ENCODE measurements at places on chromosomes 6 and 20.

GRCh38 chr6:166937746-166938145 is 18.6 kb downstream of the RNASET2 start:
- DNase-seq = no peak

DNA sequence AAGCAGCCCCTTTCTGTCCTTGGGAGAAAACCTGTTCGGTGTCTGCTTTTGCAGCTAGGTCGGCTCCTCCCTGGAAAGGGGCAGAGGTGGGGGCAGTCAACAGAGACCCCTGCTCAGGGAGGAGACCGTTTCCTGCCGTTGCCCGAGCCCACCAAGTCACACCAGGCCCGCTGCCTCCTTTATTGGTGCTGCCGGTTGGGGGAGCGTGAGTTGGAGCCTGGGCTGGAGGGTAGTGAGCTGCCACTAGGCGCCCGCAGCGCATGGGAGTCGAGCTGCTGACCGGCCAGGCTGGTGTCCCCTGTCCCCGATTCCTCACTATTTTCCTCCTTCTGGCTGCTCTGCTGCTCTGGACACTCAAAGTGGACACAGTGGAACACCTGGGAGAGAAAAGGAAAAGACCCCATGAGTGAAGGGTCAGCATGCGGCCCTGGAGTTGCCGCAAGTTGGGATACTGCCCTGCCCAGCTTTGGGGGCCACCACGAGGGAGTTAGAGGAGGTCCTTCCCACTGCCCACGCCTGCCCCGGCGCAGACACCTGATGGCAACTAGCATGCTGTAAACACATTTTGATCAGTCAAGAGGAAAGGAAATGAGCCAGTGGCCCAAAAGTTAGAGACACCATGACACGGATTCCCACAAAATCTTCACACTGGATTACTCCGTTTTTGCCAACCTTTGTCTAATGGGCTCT is 355.4 kb downstream of the ZFAND3 start:
- no peak for DNase-seq

- DNase-seq = no peak
Observed at GRCh38 chr6:74256781-74257180, 560.8 kb downstream of the CD109 start.

DNA sequence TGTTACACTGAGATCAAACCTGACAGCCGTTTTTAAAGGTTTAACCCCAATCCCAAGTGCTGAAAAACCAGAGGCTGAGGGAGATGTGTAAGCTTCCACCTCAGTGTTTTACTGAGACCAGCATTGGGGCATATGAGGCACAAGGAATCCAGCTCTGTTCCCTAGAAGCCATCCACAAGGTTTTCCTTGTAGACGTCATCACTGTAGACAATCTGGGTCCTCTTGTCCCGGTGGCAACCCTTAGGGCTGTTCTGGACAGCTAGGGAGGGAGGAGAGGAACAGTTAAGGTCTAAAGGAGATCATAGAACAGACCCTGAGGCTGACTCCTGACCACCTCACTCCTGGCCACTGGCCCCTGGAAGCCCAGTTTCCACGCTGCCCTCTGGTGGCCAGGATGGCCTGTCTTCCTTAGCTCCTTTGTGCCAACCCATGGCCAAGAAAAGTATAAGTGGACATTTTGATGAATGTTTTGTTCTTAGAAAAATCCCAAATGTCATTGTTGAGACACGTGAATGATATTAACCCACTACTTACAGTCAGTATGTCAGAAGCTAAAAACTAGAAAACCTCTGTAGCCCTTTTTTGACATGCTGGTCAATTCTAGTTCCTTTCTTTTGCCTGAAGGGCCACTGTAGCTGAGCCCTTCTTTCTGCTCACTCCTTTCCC is 6.4 kb downstream of the CFB start:
- DNase-seq = no peak

DNA sequence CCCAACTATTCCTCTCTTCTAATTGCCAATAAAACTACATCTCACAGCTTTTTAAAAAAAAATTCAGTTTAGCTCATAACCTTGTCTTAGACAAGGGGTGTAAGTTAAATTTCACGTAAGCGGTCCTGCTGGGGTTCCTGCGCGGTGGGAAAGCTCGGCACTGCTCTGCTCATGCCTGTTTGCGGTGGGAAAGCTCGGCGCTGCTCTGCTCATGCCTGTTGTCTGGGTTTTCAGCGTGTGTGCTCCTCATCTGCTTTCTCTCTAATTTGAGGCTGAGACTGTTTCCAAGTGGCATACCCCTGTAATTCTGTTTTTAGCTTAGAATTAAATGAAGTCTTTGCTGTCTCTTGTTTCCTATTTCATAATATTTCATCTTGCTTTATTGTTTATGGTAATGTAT is 18.6 kb downstream of the ARID1B start:
- DNase-seq = no peak

- DNase-seq = no peak
Observed at GRCh38 chr20:18722371-18722770, 91.2 kb upstream of the SCP2D1 start.

- no peak for DNase-seq
Observed at GRCh38 chr6:133854364-133855275, 34.3 kb upstream of the TCF21 start.

GRCh38 chr6:109671733-109672132 is 19.3 kb downstream of the AK9 start:
- no peak for DNase-seq

GRCh38 chr6:20238688-20239587 is 26.7 kb upstream of the MBOAT1 start:
- no peak for DNase-seq

DNA sequence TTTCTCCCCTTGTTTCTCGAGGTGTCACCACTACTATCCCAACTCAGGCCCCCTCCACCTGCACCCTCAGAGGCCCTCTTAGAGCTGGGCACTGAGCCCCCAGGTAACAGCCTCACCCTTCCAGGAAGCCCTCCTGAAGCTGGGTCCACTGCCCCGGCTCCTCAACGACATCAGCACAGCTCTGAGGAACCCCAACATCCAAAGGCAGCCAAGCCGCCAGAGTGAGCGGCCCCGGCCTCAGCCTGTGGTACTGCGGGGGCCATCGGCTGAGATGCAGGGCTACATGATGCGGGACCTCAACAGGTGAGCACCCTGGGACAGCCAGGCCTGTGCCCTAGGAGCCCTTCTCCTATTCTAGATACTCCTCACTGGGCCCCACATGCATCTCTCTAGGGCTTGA is 12.9 kb upstream of the ZBTB9 start:
- DNase-seq = no peak

GRCh38 chr6:153043719-153044118 is 41.2 kb upstream of the MTRF1L start:
- DNase-seq = no peak

DNA sequence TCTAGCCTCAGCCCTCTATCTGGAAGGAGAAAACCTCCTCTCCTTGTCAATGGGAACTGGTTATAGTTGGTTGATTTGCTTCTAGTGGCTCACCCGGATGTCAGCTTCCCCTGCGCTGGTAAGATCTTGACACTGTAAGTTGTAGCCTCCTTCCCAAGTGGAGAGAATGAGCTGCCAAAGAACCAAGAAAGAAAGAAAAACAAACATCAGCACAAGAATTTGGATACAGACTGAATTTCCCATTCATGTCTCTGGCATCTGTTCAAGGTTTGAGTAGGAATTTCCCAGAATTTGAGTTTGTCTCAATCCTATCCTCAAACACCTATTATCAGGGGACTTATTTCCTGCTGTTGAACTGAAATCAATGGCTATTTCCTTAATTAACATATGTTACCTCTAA is 44.1 kb downstream of the ELOVL2 start:
- DNase-seq = no peak

DNA sequence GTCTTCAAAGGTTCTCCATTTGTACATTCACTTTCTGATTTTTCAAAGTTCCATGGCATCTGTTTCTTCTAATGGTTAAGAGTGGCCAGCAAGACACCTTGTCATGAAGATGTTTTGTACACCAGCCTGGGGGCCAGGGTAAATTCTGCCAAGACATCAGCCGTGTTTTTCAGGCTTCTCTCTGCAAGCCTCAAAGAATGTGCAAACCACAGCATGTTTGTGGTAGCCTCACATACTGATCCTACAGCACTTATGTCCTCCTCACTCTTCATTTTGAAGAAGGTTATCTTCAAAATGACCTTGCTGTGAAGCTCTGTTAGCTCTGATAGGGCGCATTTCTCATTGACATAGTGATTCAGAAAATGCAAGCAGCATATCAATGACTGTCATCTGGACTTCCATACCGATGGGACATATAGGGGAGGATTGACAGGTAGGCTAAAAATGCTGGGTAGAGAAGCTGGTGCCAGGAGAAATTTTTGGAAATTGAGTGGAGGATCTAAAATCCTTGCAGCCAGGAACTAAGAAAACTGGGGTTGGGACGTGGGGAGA is 59.3 kb upstream of the SPTLC3 start:
- DNase-seq = no peak

DNA sequence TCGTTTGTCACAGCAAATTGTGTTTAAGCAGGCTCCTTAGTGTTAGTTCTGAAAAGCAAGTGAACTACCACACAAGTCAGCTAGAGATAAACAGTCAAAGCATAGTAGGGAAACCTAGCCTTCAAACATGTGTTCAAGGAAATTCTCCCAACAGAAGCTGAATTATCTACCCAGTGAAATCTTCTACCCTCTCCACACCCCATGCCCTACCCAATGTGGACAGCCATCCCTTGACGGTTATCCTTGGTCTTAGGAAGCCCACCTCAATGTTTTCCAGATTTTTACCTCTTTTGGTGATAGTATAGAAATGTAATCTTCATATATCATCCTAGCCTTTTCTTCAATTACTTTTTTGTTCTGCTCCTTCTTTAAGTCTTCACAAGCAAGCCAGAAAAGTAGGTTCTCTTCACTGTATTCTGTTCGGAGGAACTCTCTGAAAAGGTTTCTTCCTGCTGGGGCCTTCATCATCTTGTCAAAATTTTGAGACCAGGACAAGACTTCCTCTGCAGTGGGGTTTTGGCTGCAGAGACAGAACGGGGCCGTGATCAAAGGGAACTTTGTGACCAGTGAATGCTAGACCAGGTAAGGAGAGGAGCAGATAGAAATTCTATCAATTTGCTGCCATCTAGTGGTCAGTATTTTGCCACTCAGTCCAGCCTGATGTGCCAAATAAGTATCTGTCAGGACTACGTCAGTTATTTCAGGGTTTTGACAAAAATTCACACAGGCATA is 21.6 kb upstream of the MTRF1L start:
- peak; percentile 16 for DNase-seq

GRCh38 chr20:37945091-37945547 is 42.2 kb downstream of the VSTM2L start:
- no peak for DNase-seq

GRCh38 chr20:50439539-50440453 is 70.4 kb upstream of the PTPN1 start:
- DNase-seq = no peak

GRCh38 chr20:47360297-47361056 is 4.0 kb upstream of the ZMYND8 start:
- DNase-seq = no peak

DNA sequence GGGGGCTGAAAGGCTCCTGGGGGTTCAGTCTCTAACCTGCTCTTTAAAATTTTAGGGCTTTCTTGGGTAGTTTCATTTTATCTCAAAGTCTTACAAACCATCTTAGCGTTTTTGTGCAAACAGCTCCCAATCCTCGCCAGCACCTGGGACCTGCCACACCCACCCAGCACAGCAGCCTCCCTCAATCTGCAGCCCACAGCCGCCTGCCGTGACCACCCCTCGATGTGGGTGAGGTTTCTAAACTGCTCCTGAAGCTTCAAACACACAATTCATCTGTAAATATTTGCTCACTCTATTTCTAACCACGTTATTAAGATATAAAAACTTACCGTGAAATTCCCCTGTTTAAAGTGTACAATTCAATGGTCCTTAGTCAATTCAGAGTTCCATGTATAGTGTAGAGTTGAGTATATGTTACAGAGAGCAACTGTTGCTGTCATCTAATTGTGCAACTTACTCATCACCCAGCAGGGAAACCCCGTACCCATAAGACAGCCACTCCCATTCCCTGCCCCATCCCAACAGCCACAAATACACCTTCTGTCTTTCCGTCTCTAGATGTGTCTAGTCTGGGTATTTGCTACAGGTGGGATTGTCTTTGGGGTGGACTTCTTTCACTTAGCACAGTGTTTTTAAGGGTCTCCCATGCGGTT is 381.0 kb downstream of the TAF4 start:
- DNase-seq = no peak

- no peak for DNase-seq
Observed at GRCh38 chr6:73388433-73388799, 6.2 kb upstream of the DDX43 start.

- DNase-seq = peak; percentile 67
Observed at GRCh38 chr6:33744001-33744848, 2.5 kb downstream of the IP6K3 start.

GRCh38 chr6:38161754-38162492 is 342.4 kb downstream of the ZFAND3 start:
- DNase-seq = no peak

- DNase-seq = peak; percentile 63
Observed at GRCh38 chr20:44217342-44218092, 6.9 kb upstream of the OSER1 start.

- no peak for DNase-seq
Observed at GRCh38 chr20:914727-915498, 1.2 kb downstream of the ANGPT4 start.

- DNase-seq = no peak
Observed at GRCh38 chr6:169577974-169578373, 123.9 kb downstream of the WDR27 start.

GRCh38 chr6:156689656-156690055 is 87.5 kb upstream of the ARID1B start:
- no peak for DNase-seq

DNA sequence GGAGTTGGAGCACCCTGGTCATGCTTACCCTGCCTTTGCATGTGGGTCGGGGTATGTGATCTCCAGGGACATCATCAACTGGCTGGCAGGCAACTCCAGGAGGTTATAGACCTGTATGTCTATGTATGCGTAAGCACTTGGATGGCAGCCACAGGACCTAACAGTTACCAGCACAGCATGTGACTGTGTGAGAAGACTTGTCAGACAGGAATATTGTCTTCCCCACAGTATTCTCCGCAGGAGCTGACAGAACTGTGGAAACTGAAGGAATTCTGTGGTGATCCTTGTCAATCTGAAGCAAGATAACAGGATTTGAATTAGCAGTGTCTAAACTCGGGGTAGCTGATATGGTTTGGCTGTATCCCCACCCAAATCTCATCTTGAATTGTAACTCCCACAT is 59.2 kb downstream of the TMEM244 start:
- no peak for DNase-seq

DNA sequence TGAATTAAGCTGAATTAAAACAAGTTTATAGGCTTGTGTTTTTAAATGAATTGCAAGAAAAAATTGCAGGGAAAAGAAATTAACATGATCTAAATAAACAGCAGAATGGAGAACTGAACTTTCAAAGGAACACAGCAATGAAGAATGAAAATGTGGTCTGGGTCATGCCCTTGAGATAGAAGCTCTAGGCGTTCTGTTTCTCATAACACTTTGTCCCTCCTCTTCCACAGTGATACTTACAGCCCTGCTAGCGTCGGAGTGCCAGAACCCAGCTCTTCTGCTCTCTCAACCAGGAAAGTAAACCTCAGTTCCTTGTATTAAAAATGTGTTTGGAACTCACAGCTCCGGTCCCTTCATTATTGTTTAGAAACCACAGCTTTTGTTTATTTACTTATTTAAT is 11.4 kb downstream of the HMGCLL1 start:
- DNase-seq = no peak

GRCh38 chr6:73817253-73817652 is 121.2 kb downstream of the CD109 start:
- no peak for DNase-seq

Data from T-helper 1 cell (primary cell).